ENCODE measurements at places on chromosomes 6 and 20. TPM values are rescaled to one million over a fixed set of nuclear protein-coding genes. Genes with fewer than 3 reads are reported as not detected.

- no peak for DNase-seq
These were observed 64.4 kb downstream of the TRERF1 start for GRCh38 chr6:42387336-42387735.

- DNase-seq: no peak
These were observed 14.7 kb upstream of the PXDC1 start for GRCh38 chr6:3766214-3766613.

GRCh38 chr6:139919107-139920026 is 544.9 kb upstream of the CITED2 start:
- DNase-seq: no peak

- DNase-seq: no peak
These were observed 134.6 kb upstream of the BTN3A2 start for GRCh38 chr6:26230351-26230750.

DNA sequence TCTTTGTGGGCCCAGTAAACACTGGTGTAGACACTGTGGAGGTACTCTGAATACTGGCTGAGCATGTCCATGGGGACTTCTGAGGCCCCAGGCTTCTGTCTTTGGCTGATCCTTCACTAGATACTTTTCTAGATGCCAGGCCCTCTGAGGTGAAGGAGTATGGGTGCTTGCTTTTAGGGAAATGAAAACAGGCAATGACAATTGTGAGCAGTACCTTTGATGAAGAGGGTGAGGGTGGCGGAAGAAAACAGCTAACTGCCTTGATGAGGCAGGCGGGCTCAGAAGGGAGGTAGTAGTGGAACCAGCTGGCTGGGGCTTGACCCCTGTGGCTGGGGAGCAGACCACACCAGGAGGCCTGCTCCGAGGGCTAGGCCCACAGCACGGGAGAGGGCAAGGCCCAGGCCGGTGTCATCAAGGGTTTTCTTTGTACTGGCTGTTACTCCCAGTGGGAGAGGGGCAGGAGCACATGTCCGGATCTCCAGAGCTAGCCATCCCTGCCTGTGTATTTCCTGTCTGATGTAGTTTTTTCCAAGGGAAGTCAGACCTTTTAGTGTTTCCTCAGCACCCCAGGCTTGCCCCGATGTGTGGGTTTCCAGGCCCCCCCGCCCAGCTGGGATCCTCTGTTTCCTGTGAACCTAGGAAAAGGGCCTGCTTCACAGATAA is 3.9 kb downstream of the PLCG1 start:
- DNase-seq: no peak

DNA sequence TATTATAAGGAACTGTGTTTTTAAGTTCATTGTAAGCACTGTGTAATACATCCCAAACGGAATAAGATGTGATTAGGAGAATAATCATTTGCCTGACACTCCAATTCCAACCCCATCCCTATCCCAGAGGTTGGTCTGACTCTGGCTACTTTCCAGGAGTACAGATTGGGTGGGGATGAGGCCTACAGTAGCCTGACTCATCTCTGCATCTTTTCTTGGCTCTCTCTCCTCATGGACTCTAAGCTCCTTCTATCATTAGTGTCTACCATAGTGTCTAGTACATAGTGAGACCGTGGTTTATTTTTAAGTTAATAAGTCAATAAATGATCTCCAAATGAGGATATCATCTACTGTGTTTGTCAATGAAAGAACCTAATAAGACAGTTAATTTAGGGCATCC is 92.2 kb upstream of the CNKSR3 start:
- DNase-seq: no peak

- DNase-seq: no peak
These were observed 22.9 kb downstream of the TMC2 start for GRCh38 chr20:2559279-2559626.

GRCh38 chr20:58518387-58518786 is 3.2 kb upstream of the APCDD1L start:
- no peak for DNase-seq

DNA sequence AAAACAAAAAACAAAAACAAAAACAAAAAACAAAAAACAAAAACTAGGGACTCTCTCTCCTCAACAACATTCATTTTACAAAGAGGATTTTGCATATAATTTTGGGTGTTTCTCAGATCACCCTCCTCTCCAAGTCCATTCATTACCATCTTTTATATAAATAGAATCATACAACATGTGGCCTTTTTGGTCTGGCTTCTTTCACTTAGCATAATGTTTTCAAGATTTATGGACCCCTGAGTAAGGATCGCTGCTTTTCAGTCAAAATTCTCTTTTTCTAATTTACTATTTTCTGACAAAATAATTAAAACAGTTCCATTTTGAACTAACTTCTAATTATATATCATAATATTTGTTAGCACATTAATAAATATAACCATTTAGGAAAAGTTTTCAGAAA is 94.8 kb downstream of the UBE3D start:
- DNase-seq: no peak

GRCh38 chr6:130019326-130020072 is 1.1 kb downstream of the L3MBTL3 start:
- DNase-seq: no peak

The APMAP gene
- total RNA-seq: 21.6 TPM
